ENCODE measurements at places on chromosomes 3 and 15.
A peak's percentile ranks its signal among the peaks of the same experiment; 100 is the strongest.

DNA sequence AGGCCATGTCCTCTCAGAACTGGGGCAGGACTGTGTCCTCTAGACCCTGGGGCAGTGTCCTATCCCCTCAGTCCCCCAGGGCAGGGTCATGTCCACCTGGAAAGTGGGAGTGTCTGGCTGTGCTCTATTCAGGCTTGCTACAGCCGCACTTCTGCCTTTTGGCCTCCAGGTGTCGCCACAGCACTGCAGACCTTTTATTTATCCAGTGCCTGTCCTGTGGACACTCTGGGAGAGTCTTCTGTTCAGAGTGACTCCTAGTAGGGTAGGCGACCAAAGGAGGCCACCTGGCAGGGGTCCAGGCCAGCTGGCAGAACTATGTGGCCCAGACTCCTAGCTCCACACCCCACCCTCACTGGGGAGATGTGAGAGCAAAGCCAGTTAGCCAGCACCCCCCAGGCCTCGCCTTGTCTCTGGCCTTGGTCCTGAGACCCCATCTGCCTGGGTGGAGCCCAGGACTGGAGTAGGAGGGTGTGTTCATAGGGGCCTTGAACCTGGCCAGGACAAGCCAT lies 3.9 kb downstream of the TMIE start:
- DNase-seq: peak; percentile 40

DNA sequence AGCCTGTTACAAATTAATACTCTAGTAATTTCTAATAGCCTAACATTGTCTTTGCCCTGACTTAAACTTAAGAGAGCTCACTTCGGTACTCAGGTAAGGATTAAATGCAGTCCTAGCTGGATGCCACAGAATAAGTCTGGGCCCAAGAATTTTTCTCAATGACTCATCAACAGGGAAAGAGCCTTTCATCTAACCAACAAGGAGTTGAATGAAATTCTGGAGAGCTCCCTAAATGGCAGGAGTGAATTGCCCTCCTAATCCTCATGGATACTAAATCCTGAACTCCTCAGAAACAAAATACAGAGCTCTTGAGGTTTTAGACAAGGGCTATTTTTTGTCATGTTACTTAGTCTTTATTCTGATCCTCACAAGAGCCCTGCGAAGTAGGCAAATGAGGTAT lies 159.5 kb downstream of the PLCH1 start:
- no peak for DNase-seq

- DNase-seq: no peak
Measured at GRCh38 chr15:69075440-69075839, 60.9 kb downstream of the NOX5 start.

DNA sequence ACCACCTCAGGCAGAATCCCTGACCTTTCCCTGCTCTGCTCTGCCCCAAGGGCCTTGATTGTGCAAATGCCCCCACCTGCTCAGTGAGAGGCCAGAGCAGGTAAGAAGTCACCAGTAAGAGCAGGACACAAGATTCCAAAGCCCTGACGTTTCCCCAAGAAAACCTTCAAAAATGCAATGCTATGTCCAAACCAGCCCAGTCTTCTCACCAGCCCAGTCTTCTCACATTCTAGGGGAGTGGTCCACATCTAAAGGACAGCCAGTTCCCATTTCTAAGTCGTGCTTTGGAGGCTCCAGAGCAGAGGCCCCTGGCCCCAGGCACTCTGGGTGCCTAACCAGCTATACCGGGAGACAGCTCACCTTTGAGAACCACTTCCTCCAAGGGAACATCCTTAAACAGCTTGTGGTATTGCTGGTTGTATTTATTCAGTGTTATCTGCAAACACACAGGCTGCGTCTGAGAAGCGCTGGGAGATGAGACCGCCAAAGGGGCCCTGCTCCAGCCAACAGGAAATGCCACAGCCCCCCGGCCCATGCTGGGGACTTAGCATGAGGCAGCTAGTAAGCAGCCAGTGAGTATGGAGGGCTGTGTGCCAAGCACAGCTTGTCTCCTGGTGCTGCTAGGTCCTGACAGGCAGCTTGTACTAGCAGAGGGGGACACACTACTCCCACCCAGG lies 29.3 kb downstream of the GRAMD2A start:
- no peak for DNase-seq

DNA sequence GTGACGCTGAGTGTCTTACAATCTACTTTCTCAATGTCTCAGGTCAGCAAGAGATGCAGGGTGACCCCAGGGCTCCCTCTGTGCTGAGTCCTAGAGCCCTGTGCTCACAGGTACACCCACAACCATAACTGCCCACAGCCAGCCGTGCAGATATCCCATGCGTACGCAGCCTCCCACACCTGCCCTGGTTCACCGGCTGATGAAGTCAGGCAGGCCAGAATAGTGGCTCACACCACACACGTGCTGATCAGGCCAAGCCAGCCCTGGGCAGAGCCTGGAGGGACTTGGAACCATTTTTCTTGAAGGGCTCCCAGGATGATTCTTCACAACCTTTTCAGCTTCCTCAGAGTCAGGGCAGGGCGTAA lies 63.6 kb upstream of the RPL32 start:
- DNase-seq: no peak

GRCh38 chr15:35834216-35834830 lies 288.4 kb upstream of the DPH6 start:
- no peak for DNase-seq

GRCh38 chr15:52780172-52780980 lies 9.8 kb downstream of the ONECUT1 start:
- DNase-seq: peak; percentile 43

GRCh38 chr3:133676336-133677118 lies 14.8 kb upstream of the TOPBP1 start:
- no peak for DNase-seq

- peak; percentile 74 for DNase-seq
Measured at GRCh38 chr3:966341-966740, 126.5 kb upstream of the CNTN6 start.

DNA sequence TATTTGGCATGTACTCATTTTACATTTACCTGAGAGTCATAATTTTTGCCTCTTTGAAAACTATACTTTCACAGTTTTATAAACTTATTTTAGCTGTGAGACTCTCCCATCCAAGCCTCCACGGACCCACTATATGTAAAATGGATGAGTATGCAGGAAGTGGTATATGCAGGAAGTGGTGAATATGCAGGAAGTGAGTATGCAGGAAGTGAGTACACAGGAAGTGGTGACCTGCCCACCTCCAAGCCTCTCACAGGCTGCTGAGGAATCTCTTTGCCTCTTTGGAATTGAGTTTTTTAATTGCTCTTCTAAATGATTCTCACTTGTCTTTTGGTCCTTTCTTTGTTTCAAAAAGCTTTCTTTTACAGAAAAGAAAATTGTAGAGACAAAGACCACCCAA lies 85.2 kb downstream of the KBTBD8 start:
- DNase-seq: no peak

DNA sequence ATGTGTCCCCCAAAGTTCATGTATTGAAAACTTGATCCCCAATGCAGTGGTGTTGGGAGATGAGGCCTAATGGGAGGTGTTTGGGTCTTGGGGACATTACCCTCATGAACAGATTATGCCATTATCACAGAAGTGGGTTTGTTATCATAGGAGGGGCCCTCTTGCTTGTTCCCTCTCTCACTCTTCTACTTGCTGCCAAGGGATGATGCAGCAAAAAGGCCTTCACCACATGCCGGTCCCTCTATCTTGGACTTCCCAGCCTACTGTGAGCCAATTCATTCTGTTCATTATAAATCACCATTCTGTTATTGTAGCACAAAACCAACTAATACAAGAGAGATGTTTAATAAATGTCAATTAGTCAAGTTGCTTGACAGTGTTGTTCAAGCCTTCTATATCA lies 47.2 kb downstream of the FAM227B start:
- DNase-seq: no peak

- DNase-seq: peak; percentile 71
Measured at GRCh38 chr15:96345560-96346399, 15.3 kb downstream of the NR2F2 start.

DNA sequence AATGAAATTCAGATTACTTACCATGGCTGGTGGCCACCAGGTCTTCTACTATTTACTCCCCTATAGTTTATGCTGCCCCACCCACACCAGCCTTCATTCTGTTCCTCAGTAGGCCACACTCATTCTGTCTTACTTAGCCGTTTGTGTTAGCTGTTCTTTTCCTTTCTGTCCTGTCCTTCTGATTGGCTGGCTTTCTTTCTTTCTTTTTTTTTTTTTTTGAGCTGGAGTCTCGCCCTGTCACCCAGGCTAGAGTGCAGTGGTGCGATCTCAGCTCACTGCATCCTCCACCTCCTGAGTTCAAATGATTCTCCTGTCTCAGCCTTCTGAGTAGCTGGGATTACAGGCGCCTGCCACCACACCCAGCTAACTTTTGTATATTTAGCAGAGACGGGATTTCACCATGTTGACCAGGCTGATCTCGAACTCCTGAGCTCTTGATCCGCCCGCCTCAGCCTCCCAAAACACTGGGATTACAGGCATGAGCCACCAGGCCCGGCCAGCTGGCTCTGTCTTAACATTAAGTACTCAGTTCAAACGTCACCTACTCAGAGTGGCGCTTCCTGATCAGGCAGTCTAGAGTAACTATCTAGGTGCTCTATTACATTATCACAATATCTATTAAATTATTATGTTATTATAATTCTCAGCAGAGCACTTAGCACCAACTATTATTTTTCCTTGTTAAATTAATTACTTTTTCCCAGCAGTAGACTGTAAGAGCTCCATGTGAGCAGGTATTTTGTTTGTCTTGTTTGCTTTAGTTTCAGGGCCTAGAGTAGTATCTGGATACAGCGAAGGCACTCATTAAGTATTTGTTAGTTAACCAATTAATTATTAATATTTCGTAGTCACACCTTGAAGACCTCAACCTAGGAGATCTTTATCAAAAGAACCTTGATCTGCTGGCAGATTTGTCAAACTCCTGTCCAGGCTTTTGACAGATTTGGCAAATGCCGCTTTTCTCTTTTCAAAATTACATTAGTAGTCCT lies 6.4 kb downstream of the CMSS1 start:
- DNase-seq: no peak

DNA sequence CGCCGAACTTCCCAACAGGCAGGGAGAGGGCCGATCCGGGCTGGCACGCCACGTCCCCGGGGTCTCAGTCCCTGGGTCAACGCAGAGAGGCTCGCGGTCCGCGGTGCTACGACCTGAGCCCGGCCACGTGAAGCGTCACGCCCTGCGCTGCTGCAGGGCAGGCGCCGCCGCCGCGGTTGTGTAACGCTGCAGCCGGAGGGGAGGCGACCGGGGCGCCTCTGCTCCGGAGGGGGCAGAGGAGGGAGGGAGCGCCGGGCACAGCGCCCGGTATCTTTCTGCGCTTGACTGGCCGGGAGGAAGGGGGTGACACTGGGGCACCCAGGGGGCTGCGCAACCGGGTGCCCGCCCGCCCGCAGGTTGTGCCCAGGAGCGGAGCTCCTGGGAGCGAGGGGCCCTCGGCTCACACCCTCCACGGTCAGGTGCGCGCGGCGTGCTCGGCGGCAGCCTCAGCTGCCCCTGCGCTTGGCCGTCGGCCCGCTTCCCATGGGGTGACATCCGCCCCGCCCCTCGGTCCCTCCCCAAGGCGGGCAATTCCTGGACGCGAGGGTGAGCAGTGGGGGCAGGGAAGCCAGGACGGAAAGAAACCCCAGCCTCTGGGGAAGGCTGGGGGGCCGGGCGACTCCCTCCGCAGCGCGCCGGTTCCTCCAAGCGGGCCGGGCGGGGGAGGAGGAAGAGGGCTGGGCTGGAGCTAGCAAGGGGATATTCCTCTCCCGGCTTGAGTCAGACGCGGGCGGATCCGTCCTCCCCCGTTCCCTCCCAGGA lies 852 bp upstream of the BHLHE40 start:
- DNase-seq: peak; percentile 50

GRCh38 chr3:42345811-42346210 lies 64.6 kb downstream of the LYZL4 start:
- DNase-seq: no peak

GRCh38 chr3:59408047-59408624 lies 358.3 kb upstream of the CFAP20DC start:
- DNase-seq: no peak

DNA sequence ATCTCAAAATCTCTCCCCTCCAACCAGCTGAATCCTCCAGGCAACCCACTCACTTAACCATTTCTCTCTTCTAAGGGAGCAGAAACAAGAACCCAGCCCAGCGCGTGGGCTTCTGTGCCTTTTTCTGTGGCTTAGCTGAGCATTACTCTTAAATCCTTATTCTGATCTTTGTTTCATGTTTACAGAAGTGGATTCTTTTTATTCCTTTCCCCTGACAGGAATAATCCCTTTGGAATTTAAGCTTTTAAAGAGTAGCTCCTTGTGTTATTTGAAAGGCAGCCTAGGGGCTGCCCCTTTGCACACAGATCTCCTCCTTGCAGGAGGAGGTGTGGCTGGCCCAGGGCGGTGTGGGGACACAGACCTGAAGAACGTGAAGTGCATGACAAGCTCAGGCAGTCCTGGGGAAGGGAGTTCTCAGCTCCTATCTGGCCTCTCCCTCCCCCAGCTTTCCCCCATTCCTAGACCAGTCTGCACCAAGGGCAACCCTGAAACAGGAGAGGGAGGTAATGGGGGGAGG lies 77.1 kb upstream of the UBE2E1 start:
- DNase-seq: no peak

DNA sequence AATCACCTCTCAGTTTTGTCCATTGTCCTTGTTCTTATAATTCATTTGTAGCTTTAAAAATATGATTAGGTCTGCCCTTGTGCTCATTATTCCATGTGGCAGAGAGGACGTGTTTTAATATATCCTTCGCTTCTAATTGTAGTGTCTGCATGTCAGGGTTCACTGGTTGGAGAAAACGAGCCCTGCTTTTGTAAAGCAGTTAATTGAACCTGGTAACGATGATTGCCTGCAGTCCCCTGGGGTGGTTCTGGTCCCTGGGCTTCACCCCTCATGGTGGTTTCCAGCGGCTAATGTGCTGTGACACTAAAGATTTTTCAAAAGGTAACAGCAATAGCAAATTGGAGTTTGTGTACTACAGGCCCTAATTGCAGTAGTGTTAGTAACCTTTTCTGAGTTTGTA lies 299.6 kb downstream of the CACNA2D3 start:
- peak; percentile 67 for DNase-seq
